ENCODE measurements at places on chromosomes 5 and 9.

- DNase-seq: no peak
These were observed 13.4 kb upstream of the TEX10 start for GRCh38 chr9:100366121-100366520.

- no peak for DNase-seq
These were observed 106.0 kb upstream of the CACNA1B start for GRCh38 chr9:137771580-137771979.

DNA sequence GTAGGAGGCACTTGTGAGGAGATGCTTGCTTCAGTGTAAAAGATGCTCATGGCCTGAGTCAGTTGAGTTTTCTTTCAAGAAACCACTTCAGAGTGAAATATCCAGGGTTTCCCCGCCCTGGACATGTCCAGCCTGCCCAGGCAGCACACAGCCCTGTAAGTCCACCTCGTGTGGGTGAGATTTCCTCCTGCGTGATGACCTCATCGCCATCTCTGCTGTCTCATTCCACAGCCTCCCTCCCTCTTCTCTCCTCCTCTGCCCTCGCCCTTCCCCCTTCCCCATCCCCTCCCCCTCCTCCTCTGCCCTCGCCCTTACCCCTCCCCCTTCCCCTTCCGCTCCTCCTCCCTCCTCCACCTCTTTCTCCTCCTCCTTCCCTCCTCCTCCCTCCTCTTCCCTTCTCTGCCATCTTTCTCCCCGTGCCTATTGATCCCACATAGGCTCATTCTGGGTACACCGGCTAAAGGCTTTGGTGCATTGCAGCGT, 34.0 kb upstream of the NCS1 start:
- DNase-seq: peak; percentile 66

- no peak for DNase-seq
These were observed 23.0 kb downstream of the SEMA4D start for GRCh38 chr9:89474939-89475338.

DNA sequence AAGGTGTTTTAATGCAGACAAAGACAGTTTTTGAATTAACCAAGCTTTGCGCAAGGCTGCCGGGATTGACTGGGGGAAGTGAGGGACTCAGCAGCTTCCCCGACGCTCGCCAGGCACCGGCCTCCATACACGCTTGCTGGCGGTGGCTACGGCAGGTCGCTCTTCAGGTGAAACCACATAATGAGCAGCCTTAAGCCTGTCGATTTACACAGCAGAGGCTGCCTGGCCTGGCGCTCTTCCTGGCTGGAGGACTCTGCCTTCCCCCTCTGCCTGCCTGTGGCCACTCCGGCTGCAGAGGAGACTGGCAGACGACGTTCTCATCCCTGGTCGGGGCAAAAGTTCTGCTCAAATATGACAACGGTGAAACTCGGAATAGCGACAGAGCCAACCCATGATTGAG, 9.0 kb upstream of the NOTCH1 start:
- DNase-seq: no peak

GRCh38 chr5:73158313-73158712, 14.7 kb upstream of the TMEM174 start:
- DNase-seq: no peak

GRCh38 chr5:8868283-8868682, 677.6 kb downstream of the SEMA5A start:
- DNase-seq: no peak

GRCh38 chr5:116313366-116313765, 228.5 kb downstream of the COMMD10 start:
- DNase-seq: no peak

GRCh38 chr9:137275588-137276472, 1.7 kb upstream of the TOR4A start:
- no peak for DNase-seq

DNA sequence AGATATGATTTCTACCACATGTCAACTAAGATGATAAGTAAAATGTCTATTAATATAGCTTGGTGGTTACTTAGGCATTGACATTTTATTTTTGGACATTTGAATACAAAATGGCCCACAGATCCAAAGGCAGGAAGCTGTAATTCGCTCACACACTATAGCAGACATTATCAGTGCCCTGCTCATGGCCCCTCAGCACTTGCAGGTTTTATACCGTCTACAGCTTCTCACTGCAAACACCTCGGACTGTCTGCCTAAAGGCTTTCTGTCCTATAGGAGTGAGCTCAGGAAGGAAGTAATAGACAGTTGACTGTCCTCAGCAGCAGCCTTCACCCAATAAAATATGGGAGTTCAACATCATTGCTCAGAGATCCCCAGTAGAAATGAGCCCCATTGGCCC, 140.8 kb upstream of the RASA1 start:
- DNase-seq: no peak

DNA sequence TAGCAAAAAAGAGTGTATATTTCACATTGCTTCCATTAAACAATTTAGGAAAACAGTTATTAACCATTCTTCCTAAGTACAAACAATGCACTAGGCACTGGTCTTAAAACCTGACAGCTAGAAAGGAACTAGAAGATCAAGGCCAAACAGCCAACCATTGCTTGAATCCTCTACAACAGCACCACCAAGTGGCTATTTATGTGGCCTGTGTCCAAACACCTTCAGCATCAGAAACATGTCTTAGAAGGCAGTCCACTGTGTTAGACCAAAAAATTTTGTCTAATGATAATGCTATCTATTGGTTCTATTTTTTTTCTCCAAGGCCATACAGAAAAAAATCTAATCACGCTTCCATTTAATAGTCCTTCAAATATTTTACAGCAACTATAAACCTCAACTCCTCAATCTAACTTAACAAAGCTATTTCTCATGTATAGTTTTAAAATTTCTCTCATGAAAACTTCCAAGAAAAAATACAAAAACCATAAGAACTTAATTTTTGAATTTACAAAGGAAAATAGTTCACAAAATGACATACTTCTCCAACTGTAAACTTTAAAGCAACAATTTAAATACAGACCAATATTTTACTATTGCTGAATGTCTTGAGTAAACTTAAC, 36.1 kb downstream of the CAAP1 start:
- DNase-seq: peak; percentile 29

DNA sequence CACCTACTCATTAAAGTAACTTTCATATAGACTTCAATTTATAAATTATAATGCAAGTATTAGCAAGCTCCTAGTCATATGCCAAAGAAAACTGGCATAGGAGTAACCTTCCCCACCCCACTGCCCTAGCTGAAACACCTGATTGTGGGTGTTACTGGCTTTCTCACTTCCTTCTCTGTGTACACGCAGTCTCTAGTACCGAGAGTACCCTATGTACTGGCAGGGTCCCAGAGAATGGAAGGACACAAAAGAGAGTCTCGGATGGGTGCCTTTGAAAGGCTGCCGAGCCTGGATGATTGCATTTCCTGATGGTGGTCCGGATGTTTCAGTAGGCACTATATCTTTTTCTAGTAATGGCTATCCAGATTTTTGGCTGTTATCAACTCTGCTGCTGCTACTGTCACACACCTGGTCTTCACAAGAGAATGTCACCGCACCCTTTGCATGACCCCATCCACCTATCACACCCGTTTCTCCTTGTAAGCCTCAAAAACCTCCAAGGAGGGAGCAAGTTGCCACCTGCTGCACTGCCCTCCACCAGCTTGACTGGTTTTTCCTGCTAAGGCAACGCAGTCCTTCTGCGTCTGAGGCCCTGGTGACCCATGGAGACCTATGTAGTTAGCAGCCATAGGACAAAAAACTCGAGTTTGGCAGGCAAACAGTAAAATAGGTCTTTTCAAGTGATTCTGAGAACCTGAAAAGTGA, 53.8 kb upstream of the CLINT1 start:
- no peak for DNase-seq

DNA sequence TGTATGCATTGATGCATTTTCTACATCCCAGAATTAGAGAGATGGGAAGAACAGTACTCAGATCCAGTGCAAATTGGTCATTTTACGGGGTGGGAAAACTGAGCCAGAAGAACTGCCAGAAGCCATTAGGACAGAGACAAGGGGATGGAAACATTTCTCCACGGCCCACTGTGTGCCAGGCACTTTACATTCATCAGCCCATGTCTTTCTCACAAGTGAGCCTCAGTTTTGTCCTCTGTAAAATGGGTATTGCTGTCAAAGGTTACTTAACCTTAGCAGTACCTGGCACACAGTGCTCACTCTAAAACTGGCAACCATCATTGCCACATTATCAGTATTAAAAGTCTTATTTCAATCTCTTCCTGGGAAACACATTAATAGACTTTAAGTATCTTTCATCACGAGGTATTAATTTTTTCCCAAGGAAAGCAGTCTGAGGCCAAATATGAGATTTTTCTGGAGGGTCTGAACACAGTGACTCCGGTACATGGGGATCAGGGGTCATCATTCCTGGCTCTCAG, 5.2 kb downstream of the DUSP1 start:
- DNase-seq: no peak

DNA sequence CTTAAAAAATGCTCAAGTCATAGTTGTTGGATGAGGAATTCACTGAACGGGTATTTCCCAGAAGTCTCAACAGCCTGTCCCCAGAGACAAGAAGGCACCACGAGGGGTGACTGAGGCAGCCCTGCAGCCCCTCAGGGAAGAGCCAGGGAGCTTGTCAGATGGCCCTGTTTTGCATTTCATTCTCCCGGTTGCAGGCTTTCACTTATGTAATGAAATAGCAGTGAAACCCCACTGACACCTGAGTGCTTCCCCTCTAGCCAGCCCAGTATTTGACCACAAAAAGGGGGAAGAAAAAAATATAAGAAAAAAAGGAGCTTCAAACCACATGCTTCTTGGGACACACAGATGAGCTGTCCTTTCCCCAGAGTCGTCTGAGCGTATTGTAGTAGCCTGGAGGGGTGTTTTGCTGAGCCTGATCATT, 75.3 kb upstream of the IL12B start:
- no peak for DNase-seq

GRCh38 chr9:120080849-120081248, 499.1 kb downstream of the CDK5RAP2 start:
- DNase-seq: no peak
